ENCODE measurements at places on chromosomes 13 and 19. TPM values are rescaled to one million over a fixed set of nuclear protein-coding genes. Genes with fewer than 3 reads are reported as not detected.

Gene TEX26
- total RNA-seq = not detected

Gene ZNF444
- total RNA-seq = 19.6 TPM

Gene EEF2
- total RNA-seq = 2,729 TPM

DNA sequence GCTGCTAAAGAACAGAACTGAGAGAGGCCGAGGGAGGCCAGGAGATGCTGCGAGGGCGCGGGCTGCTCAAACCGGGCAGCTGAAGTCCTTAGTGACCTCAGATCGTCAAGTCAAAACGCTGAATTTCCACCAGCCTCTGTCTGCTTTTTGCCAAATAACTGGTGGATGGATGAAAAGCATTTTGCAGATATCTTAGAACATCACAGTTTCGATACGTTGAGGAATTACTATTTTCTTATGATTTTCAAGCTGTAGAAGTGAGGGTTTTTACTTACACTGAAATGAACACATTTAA is 2.0 kb downstream of the GPC6 start:
- no peak for DNase-seq

DNA sequence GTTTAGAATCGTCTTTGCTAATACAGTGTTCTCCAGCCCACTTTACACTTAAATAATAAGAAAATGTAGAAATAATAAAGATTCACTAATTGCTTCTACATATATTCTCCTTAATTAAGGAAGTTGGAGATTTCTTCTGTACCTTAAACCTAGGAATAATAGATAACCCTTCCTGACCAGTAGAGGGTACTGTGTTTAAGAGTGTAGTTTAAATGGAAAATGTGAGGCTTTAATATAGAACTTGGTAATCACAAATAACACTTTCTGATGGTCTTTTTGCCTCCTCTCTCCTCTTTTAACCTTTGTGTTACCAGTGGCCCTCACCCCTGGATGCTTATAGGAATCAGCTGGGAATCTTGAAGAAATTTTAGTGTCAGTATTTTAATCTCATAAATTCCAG is 20.7 kb downstream of the POMP start:
- DNase-seq = no peak

- no peak for DNase-seq
Observed at GRCh38 chr19:3268326-3268725, 43.9 kb downstream of the CELF5 start.

All from heart right ventricle (tissue), 16 donors.